ENCODE measurements at places on chromosomes 11 and 22. TPM values are rescaled to one million over a fixed set of nuclear protein-coding genes. Genes with fewer than 3 reads are reported as not detected.

GRCh38 chr11:44868021-44868420, 82.7 kb downstream of the TP53I11 start:
- no peak for DNase-seq
- H3K4me1 ChIP-seq: no peaks in the 10 kb centered on the region
- no peaks in the 10 kb centered on the region for H3K36me3 ChIP-seq
- no peak overlapping the region for H3K27ac ChIP-seq
- no peak overlapping the region for H3K4me3 ChIP-seq
- H3K27me3 ChIP-seq: no peaks in the 10 kb centered on the region

The OR8D1 gene
- total RNA-seq: not detected

GRCh38 chr11:93744669-93745004, 3.2 kb downstream of the C11orf54 start:
- peaks cover 3% of the 10 kb centered on the region for H3K36me3 ChIP-seq
- no peak overlapping the region for H3K27ac ChIP-seq
- H3K4me3 ChIP-seq: no peak overlapping the region
- no peak for DNase-seq
- no peaks in the 10 kb centered on the region for H3K27me3 ChIP-seq

DNA sequence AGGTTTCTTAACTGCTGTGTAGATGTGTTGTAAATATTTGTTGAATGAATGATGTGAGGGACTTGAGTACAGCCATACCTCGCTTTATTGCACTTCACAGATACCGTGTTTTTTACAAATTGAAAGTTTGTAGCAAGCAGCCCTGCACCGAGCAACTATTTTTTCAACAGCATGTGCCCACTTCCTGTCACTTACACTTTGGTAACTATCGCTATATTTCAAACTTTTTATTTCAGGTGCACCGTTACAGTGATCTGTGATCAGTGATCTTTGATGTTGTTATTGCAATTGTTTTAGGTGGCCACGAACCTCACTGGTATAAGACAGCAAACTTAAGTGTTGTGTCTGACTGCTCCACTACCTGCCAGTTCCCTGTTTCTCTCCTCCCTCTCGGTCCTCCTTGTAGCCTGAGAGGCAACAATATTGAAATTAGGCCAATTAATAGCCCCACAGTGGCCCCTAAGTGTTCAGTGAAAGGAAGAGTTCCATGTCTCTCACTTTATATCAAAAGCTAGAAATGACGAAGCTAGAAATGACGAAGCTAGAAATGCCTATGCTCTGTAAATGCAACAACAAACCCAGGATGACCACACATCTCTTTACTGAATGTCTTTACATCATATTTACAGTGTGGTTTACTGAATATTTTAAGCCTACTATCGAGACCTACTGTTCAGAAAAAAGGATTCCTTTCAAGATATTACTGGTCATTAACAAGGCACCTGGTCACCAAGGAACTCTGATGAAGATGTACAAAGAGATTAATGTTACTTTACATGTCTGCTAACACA, 1.0 kb downstream of the SFI1 start:
- DNase-seq: no peak
- H3K4me3 ChIP-seq: peak overlapping the region; percentile 92
- H3K4me1 ChIP-seq: peaks cover 9% of the 10 kb centered on the region
- H3K27ac ChIP-seq: peak overlapping the region; percentile 65

DNA sequence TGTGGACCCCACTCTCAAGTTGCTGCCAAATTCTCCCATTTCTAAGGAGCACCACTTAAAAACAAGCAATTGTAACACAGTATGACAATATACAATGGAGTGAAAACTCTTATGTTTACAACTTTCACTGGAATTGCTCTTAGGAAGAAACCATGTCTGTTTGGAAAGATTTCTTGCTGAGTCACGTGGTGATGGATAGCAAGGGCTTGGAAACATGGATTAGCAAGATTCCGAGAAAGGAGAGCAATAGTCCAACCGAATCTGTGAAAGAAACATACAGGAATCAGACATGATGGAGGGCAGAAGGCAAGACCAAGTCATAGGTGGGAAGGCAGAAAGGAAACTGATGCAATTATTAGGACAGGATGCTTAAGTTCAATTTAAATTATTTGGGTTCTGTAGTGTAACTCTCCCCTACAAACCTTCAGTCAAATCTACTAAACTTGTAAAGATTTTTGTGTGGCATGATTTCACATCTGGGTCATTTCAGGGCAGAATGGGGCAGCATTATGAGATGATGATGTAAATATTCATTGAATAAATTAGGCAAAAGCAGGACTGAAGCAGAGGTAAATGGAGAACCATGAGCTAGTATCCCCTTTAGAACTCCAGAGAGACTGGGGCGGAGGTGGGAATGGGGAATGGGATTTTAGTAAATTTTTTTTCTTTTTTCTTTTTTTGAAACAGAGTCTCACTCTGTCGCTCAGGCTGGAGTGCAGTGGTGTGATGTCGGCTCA, 27.8 kb upstream of the THY1 start:
- H3K27me3 ChIP-seq: no peaks in the 10 kb centered on the region
- H3K4me3 ChIP-seq: no peak overlapping the region
- no peak overlapping the region for H3K27ac ChIP-seq
- no peak for DNase-seq
- H3K4me1 ChIP-seq: no peaks in the 10 kb centered on the region

DNA sequence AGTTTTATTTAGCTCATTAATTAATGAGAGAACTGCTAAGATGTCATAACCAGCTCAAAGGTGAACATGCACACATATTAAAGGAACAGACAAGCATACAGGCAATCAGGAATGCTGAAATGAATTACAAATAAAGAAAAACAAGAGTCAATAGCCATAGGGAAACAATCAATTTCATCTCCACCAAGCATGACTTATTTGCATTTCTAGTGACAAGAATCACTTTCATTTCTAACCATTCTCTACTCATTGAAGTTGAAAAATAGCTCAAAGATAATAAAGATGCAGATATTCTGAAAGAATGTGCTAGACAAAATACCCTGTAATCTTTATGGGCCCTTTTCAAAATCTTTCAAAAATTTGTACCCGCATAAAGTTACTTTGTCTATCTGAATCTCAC, 23.2 kb downstream of the ISX start:
- no peaks in the 10 kb centered on the region for H3K27me3 ChIP-seq
- no peak overlapping the region for H3K4me3 ChIP-seq
- no peaks in the 10 kb centered on the region for H3K4me1 ChIP-seq
- H3K27ac ChIP-seq: no peak overlapping the region
- DNase-seq: no peak

The SCGB2A2 gene
- not detected for total RNA-seq

The OR52K2 gene
- not detected for total RNA-seq

The PLA2G3 gene
- 6.1 TPM for total RNA-seq

DNA sequence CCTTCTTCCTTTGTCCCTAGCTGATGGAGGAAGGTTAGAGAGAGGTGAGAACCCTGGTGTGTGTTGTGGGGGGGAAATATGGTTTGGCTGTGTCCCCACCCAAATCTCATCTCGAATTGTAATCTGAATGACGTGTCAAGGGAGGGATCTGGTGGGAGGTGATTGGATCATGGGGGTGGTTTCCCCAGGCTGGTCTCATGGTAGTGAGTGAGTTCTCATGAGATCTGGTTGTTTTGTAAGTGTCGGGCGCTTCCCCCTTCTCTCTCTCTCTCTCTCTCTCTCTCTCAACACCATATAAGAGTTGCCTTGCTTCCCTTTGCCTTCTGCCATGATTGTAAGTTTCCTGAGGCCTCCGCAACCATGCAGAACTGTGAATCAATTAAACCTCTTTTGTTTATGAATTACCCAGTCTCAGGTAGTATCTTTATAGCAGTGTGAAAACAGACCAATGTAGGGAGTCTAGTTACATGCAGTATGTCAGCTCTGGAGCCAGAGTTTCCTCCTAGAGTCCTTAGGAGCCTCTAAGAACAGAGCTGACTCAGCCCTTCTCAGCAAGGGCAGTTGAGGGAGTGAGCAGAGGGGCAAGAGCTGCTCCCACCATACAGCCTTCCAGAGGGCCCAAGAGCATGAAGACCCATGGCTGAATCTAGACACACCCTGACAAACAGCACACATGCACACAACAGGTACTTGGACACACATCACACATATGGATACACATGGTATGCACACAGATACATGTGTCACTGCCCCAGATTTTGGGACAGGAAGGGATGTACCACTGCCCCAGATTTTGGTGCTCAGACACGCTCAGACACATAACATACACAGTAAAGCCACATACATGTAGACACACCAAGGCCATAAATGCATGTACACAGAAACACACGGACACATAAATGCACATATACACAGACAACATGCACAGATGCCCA, 12.9 kb upstream of the LRRC32 start:
- no peaks in the 10 kb centered on the region for H3K27me3 ChIP-seq
- no peak for DNase-seq
- no peak overlapping the region for H3K27ac ChIP-seq

- no peaks in the 10 kb centered on the region for H3K4me1 ChIP-seq
- no peak overlapping the region for H3K27ac ChIP-seq
- H3K36me3 ChIP-seq: no peaks in the 10 kb centered on the region
- H3K27me3 ChIP-seq: no peaks in the 10 kb centered on the region
Observed at GRCh38 chr11:110797453-110797852, 85.2 kb upstream of the ARHGAP20 start.

The KCNJ11 gene
- total RNA-seq: not detected

DNA sequence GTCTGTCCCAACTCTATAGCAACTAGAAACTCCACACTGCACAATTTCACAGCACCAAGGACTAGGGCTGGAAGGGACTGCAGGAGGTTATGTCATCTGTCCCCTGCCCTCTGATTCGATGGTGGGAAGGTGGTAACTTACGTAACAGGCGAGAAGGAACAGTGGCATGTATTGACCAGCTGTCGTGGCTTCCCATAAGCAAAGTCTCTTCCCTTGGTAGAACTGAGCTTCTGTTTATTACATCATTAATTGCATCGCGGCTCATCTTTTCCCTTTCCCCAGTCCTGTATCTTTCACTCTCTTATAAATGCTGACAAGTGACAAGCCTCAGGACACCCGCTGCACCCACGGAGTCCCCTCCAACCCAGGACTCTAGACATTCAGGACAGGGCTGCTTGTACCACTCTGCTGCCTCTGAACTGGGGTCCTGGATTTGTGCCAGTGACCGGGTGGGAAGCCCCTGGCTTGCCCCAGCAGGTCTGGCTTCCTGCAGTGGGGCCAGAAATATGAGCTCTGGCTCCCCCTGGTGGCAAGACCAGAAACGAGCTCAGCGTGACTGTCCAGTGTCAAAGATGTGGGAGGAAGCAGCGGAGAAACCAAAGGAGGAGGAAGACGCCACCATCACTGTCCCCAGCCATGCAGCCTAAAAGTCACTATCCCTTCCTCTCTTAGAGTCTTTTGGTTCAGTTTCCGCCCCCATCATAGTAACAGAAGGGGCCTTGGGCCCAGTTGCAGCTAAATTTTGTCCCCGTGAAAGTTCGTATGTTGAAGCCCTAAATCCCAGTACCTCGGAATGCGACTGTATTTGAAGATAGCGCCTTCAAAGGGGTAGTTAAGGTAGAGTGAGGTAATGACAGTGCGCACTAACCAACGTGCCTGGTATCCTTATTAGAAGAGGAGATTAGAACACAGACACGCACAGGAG, 84.5 kb downstream of the ISX start:
- H3K4me1 ChIP-seq: no peaks in the 10 kb centered on the region
- no peak overlapping the region for H3K27ac ChIP-seq
- no peaks in the 10 kb centered on the region for H3K36me3 ChIP-seq
- no peaks in the 10 kb centered on the region for H3K27me3 ChIP-seq
- no peak overlapping the region for H3K4me3 ChIP-seq
- DNase-seq: no peak

DNA sequence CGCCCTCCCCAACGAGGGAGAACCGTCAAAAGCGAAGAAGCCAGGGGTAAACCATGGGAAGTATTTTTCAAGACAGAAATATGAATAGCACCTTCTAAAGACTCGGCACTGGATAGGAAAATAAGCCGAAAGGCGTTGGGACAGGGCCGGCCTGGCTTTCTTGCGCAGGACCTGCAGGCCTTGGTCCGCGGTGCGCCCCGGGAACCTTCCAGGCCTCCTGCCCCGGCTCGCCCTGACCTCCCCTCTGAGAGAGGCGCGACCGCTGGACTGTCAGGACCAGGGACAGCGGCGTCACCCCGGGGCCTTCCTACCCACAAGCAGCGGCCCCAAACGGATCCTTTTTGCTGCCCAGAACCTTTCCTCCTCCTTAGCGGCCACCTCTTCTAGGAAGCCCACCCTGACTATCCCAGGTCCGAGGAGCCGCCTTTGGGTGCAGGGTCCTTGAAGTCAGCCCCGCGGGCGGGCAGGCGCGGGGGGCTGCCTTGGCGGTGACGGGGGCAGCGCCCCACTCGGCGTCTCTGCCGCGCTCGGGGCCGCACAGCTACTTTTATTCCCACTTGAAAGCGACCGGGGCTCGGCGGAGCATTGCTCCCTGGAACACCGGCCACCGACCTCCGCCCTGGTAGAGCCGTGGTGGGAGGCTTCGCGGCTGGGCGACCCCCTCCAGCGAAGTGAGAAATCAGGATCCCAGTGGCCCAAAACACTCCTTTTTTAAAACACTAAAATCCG, 650 bp upstream of the MAPK11 start:
- DNase-seq: no peak
- H3K4me1 ChIP-seq: peaks cover 62% of the 10 kb centered on the region
- H3K27ac ChIP-seq: peak overlapping the region; percentile 30
- no peaks in the 10 kb centered on the region for H3K27me3 ChIP-seq

GRCh38 chr11:19923626-19924025, 211.0 kb downstream of the NAV2 start:
- H3K4me3 ChIP-seq: no peak overlapping the region
- no peaks in the 10 kb centered on the region for H3K36me3 ChIP-seq
- H3K27me3 ChIP-seq: no peaks in the 10 kb centered on the region
- H3K4me1 ChIP-seq: peaks cover 10% of the 10 kb centered on the region
- no peak overlapping the region for H3K27ac ChIP-seq
- DNase-seq: no peak

- no peak overlapping the region for H3K4me3 ChIP-seq
- H3K27me3 ChIP-seq: no peaks in the 10 kb centered on the region
- peak overlapping the region; percentile 79 for H3K27ac ChIP-seq
- peaks cover 73% of the 10 kb centered on the region for H3K4me1 ChIP-seq
- DNase-seq: no peak
Observed at GRCh38 chr11:119369132-119369925, 12.2 kb downstream of the USP2 start.

- H3K27me3 ChIP-seq: no peaks in the 10 kb centered on the region
- DNase-seq: no peak
- no peaks in the 10 kb centered on the region for H3K4me1 ChIP-seq
- no peak overlapping the region for H3K4me3 ChIP-seq
- H3K27ac ChIP-seq: no peak overlapping the region
Observed at GRCh38 chr11:118343248-118343647, 743 bp upstream of the CD3D start.
